Stimulated activated CD4-positive, alpha-beta T cell treated with anti-CD3 and anti-CD28 coated beads, Interleukin-15, amount 100 ng/mL, for 24 hours (primary cell): ENCODE measurements at places on chromosomes 4 and X.

- peak; percentile 62 for DNase-seq
Observed at GRCh38 chr4:121822796-121823504, 733 bp downstream of the CCNA2 start.

DNA sequence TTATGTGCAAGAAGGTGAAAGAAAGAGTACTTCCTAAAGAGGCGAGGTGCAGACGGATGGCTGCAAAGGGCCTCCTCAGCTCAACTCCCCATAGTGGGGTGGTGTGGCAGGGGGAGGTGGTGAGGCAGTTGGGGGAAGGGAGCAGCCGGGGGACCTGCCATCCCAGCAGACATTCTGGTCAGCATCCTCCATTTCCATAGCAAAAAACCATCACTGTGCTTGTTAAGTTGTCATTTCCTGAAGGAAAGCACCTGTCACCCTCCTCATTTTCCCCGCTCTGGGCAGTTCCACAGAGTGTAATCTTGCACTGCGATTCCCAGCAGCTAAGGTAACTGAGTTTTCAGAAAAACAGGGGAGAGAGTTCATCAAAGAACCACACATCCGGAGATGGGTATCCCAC, 51.5 kb downstream of the TSPAN5 start:
- no peak for DNase-seq

DNA sequence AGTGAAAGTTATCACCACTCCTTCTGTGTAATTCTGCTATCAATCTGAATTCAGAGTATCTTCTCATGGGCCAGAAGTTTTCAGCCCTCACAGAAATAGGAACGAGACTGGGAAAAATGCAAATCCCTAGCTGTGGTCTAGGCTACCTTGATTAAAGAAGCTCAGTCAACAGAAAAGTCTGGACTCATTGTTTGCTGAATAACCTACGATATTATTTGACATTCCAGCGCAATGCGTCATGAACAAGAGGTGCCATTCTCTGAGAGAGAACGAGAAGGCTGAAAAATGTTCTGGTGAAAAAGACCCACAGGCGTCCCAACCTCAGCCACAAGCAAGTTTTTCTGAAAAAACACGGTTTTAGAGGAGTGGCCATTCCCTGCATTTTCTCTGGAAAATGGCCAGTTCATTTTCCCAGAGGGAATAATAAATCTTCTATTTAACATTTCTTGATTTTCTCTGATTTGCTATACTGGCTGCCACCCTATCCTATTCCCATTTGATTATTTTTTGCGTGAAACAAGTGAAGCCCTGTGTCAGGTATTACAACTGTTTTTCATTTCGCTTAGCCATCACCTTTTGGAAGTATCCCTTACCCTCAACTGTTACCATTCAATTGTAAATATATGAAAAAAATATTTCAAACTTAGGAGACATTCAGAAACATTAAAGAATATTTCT, 1117.6 kb upstream of the PRKX start:
- no peak for DNase-seq

DNA sequence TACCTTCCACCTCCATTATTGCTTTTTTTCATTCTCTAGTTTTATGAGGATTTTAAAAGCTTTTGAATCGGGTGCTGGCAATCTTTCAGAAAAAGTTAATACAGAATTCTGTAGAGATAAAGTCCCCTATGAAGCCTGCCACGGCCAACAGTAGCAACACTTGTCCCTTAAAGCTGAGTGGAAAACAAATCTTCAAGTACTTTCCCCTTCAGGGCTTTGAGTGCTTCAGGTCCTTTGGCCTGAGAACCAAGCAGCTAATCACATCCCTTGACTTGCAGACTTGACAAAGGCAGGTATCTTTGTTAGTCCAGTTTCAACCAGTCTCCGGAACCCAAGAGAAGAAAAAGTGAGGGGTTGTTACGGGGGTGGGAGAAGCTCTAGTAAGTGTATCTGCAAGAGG, 144.4 kb downstream of the ATG4A start:
- DNase-seq, result no peak

DNA sequence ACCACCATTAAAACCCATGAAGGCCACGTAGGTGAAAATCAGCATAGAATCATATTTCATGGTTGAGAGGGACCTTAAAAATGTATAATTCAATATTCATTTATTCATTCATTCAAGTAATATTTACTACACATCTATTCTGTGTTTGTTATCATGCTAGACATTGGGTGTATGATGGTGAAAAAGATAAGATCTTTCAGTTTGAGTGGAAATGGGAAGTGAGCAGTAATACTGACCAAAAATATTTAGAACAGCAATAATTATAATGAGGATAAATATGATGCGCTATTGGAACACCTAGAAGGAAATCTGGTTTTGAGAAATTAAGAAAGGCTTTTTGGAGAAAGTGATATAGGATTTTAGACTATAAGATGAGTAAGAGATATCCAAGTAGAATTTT, 28.0 kb downstream of the DKK2 start:
- no peak for DNase-seq

- no peak for DNase-seq
Observed at GRCh38 chr4:134201216-134202161, at the start of gene PABPC4L. TSS of gene PABPC4L (minus strand) at chr4:134201789. CDS start at chr4:134201019, 770 bp downstream.

- DNase-seq, result no peak
Observed at GRCh38 chr4:155478336-155478835, 101.6 kb upstream of the MAP9 start.

DNA sequence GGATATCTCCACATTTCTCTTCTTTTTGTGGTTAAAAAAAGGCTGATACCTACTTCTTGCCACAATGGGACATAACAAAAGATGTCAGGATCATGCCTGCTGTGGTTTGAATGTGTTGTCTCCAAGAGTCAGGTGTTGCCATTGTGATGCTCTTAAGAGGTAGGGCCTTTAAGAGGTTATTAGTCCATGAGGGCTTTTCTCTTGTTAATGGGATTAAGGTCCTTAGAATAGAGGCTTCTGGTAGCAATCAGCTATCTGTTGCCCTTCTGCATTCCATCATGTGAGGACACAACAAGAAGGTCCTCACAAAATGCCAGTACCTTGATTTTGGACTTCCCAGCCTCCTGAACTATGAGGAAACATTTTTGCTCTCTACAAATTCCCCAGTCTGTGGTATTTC, 191.4 kb downstream of the GBA3 start:
- no peak for DNase-seq

- DNase-seq, result no peak
Observed at GRCh38 chrX:118571836-118572235, 76.2 kb downstream of the DOCK11 start.

DNA sequence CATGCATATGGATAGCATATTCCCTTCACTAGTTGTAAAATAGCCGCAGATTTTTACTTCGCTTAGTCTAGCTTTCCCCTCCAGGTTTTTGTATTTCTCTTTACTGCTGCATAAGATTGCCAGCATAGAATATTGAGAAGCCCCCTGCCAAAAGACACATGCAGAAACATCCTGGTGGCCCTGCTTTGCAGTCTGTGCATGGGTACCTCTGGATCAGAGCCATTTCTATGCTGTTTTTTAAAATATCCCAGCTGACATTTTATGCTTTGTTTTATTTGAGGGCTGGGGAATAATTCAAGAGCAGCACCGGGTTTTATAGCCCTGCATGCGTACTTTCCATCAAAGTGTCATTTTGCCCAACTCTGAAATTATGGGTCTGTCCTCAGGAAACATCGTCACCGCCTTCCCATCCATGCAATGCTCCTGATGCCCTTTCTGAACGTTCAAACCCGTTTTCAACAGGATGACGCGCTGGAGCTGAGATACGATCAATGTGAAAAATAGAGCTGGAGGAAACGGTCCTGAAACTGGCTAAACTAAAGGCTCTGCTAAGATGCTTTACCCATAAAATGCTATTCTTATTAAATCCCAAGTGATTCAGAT, 314.3 kb downstream of the EVC2 start:
- no peak for DNase-seq

DNA sequence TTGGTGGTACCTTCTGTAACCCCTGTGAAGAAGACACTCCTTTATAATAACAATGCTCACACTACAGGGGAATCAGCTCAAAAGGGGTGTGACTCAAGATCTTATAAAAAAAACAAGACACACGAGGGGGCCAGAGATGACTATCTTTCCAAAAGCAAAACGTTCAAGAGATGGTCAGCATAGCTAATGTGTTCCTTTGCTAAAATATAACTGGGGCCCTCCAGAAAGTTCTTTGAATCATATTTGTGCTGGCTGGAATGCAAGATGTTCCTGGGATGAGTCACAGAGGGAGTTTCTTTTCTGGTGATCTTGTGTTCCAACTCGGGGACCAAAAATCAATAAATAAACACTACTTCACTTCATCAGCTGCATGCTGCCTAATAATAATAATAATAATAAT, 46.5 kb downstream of the RAI2 start:
- DNase-seq, result no peak

GRCh38 chrX:7158468-7158990, 10.6 kb upstream of the PUDP start:
- DNase-seq, result no peak

- DNase-seq, result no peak
Observed at GRCh38 chr4:88939697-88940096, 117.3 kb downstream of the FAM13A start.

DNA sequence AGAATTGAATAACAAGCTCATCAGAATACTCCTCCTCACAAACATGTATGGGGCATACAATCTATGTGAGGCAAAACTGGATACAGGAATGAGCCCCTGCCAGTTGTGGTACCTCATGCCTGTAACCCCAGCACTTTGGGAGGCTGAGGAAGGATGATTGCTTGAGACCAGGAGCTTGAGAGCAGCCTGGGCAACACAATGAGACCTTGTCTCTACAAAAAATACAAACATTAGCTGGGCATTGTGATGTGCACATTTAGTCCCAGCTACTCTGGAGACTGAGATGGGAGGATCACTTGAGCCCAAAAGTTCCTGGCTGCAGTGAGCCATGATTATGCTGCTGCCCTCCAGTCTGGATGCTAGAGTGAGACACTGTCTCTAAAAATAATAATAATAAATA, 611.0 kb downstream of the NLGN4X start:
- DNase-seq, result no peak

GRCh38 chrX:47637546-47638195, 7.9 kb upstream of the CFP start:
- DNase-seq, result peak; percentile 63

DNA sequence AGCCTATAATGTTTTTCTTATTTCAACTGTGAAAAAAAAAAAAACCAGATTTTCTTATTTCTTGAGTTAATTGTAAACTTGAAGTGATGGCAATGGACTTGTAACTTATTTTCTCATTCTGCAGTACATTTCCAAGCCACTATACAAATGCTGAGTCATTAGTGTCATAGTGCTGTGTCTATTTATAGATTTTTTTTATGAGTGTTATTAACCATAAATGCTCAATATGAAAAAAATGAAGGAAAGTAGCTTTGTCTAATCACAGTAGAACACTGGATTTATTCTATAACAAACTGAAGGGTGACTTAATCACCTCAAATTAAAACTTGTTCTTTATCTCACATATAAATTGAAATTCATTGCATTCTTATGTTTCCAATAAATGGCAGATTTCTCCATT, 718.6 kb downstream of the CCSER1 start:
- DNase-seq, result no peak

GRCh38 chr4:185931986-185932385, 120.0 kb upstream of the SORBS2 start:
- DNase-seq, result no peak

DNA sequence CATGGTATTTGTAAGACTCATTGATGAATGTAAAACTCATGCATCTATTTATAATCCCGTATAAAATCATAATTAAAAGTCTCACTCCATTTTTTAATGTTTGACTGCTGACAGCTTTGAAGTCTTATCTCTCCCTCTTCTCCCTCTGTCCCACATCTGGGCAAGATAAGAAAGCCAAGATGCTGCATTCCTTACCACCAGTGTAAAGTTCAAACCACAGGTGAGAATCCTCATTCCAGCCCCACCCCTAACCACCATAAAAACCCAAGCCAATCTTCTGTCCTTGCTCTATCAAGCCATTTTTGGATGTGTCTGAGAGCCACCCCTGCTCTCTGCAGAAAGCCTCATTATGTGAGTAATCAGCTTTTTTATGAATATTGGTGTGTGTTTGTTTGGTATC, 59.3 kb upstream of the MAGED1 start:
- no peak for DNase-seq

DNA sequence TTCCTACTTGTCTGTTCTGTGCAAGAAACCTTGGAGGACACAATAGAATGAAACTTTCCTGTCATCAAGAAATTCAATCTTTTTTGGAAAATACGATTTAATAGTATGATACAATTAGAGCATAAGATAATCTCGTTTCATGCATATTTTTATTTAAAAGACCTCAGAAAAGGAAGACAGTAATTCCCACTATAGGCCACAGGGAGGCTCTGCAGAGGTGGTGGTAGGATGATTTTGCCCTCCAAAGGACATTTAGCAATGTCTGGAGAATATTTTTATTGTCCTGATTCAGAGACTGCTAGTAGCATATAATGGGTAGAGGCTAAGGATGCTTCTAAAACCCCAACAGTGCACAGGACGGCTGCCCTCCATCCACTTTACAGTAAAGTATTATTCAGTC, 68.7 kb downstream of the PAK3 start:
- DNase-seq, result no peak

DNA sequence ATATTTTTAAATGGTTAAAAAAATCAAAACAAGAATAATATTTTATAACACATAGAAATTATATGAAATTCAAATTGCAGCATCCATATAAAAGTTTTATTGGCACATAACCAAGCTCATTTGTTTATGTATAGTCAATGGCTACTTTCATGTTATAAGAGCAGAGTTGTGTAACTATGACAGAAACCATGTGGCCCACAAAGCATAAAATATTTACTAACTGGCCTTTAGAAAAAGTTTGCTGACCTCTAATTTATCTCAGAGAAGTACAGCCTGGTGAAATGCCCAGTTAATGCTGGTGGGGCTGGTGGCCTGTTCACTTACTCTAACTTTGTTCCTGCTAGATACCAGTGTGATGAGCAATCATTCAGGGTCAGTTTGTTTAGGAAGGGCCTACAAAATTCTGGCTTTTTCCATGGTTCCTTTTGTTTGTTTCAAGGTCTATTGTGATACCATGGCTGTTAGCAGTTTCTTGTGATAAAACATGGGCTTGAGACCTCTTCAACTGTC, 104.6 kb downstream of the PPP1R2C start:
- DNase-seq, result no peak

DNA sequence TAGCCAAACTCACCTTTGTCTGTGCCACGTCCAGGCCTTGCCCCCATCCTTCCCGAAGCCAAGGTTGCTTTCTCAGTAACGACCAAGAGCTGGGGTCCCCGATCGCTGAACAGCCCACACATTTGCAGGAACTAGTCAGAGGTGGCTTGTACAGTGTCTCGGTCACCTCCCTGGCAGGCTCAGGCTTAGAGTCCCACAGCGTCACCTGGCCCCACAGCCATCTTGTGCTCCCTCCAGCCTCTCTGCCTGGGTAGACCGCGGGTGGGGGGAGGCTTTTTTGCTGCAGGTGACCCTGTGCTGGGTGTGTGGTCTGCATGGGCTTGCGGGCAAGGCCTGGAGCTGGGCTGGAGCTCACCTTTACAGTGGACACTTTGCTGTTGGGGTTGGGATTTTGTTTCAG, 60.2 kb downstream of the PSAPL1 start:
- no peak for DNase-seq

- DNase-seq, result no peak
Observed at GRCh38 chr4:163554870-163555465, 60.5 kb downstream of the TMA16 start.
